ENCODE measurements at places on chromosomes 16 and 17.

DNA sequence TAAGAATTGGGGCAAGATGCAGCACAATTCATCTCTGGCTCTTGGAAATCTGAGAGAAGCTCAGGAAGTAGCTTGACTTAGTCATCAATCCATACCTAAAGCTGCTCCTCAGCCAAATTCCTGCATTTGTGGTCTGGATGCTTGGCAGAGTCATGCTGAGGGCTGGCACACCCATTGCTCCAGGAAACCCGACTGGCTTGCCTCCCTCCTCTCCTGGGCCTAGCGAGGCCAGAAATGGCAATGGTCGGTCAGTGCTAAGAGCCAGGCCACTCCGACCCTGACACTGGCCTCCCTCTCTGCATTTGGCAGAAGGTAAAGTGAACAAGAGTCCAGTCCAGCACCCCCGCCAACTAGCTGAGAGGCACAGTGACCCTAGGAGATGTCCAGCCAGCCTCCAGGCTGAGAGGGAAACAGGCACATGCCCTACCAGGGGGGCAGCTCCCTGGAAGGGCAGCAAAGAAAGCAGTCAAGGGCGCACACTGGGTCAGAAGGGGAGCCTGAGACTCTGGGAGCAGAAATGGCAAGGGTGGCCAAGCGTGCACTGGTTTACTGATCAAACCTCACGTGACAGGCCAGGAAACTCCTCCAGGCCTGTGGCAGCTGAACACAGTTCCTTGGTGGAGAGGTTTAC, 10.0 kb downstream of the POLDIP2 start:
- DNase-seq = no peak

DNA sequence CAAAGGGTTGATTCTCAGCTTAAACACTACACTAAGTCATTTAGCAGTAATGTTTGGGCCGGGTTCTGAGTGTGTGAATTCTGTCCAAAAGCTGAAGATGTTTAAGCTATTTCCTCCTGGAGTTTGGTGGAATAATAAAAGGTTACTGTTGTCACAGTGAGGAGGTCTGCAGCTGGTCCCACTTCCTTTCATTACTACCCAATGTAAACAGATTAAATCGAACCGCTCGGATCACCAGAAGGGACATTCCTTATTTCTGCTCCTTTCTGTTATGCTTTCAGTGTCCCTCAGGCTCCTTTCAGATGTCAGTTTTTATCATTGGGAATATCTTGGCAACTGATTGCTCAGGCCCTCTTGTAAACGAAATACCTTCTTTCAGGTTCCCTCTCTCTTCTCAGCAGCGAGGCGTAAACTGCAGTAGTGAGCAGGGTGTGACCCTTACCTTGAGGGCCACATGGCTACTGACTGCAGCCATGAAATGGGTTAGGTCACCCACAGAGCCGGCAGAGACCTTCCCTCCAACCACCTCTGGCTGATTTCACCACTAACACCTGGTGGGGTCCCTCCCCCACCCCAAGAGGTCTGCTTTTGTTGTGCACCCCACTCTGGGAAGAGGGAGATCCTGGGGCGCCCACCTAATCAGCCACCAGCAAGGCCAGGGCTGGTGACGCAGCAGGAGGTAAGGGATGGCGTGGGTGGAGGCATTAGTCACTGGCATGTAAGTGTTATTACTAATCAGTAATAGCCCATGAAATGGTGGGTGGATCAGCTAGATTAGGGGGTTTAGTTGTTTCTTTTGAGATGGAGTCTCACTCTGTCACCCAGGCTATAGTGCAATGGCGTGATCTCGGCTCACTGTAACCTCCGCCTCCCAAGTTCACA, 117.6 kb downstream of the VPS53 start:
- no peak for DNase-seq

DNA sequence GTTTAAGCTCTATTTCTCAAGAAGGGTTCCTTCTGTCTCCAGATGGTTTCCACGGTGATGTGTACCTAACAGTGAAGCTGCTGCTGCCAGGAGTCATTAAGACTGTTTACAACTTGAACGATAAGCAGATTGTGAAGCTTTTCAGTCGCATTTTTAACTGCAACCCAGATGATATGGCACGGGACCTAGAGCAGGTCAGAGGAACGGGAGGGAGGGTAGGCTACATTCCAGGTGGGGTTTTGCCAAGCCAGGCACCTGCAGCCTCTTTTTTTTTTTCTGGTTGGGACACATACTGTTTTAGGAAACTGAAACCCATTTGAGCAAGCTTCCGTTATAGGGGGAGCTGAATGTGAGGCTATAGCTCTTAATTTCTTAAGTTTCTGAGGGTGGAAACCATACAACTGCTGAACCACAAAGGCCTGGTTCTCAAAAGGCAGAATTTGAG, 10.6 kb downstream of the LIG3 start:
- DNase-seq = no peak

DNA sequence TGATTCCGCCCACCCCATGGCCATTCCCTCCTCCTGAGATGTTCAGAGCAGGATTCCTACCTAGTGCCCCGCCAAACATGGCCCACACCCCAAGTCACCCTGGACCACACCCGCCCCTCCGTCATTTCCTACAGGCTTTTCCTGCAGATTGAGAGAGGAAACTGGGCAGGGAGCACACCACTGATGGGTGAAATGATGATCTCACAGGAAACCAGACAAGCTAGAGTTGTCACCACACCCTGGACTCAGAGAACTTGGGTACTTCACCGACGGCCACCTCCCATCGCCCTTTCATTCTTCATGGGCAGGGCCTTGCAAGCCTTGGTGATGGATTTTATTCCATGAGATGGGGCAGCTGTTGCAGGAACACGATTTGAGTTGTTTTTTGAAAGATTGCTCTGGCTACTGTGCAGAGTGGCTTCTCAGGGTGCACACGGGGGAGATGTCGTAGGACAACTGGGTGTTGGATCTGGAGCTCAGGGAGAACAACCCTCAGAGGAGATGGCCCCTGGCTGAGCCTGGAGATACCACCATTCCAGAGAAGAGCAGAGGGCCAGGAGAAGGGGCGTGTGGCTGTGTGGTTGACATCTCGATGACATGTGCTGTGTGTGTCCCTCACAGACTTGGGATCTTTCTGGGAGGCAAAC, 7.4 kb upstream of the B9D1 start:
- no peak for DNase-seq

DNA sequence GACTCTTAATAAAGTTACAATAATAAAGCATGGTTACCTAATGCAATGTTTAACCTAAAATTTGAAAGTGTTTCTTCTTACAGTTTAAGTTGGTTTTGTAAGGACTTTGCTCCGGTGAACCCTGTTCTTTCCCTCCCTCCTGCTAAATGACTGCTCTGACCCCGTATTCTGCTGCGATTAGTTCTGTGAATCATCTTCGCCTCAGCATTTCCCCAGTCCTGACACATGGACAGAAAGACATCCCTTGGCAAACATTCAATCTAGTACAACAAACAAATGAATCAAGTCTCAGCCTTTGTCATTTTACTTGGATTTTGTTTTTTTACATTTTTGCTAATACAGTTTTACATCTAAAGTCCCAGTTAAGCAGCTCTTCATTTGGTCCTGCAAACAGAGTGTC, 15.4 kb downstream of the KCNJ2 start:
- no peak for DNase-seq

- no peak for DNase-seq
These were observed 13.5 kb upstream of the CBX4 start for GRCh38 chr17:79852748-79853147.

DNA sequence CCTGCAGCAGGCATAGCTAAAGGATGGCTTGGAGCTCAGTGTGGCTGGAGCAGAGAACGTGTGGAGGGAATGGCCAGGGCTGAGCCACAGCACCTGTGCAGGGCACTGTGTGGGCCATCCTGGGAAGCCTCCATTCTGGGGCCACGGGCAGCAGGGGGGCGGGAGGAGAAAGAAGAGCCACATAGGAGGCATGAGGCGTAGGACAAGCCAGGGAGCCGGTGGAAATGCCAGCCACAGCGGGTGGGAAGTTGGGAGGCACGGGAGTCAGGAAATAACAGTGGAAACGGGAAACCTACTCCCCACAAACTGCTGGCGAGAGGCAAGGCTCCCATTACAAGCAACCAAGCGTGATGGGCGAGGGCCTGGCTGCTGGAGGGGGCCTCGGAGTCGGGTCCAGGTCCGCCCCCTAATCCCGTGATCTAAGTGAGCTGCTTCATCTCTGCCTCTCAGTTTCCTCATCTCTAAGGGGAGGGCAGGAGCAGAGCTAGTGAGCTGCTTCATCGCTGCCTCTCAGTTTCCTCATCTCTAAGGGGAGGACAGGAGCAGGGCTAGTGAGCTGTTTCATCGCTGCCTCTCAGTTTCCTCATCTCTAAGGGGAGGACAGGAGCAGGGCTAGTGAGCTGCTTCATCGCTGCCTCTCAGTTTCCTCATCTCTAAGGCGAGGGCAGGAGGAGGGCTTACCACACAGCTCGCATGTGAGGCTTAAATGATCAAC, 104.9 kb downstream of the ADCY9 start:
- no peak for DNase-seq

GRCh38 chr17:59415397-59415796, 83.9 kb downstream of the YPEL2 start:
- DNase-seq = no peak

GRCh38 chr16:12637002-12637401, 166.7 kb downstream of the CPPED1 start:
- no peak for DNase-seq

DNA sequence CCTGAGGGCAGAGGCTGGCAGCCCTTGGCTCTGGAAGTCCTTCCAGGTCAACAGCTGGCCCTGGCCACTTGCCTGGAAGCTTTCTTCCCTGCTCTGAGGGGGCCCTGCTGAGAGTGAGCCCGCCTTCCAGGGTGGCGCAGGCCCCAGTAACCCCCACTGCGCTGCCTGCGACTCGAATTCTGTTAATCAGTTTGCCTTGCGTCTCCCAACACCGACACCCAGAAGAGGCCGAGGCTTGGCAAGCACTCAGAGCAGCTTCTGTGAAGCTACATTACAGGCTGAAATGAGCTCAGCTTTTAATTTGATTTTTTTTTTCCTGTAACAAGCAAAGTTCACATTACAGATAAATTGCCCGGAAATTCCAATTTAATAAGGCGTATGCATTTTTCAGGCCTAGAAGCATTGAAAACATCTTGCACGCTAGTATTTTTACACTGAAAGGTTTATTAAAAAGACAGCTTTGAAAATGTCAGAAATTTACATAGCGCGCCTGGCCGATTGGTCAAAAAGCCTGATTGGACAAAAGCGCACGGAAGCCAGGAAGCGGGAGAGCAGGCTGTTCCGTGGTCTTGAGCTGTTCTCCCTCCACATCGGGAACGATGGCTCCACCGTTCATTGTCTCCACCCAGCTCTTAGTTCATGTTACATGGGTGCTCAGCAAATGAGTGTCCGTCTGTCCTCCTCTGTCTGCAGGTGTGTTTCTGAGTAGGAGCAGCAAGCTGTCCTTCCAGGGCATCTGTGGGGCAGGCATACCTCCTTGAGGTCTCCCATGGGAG, 65.5 kb upstream of the HSBP1 start:
- no peak for DNase-seq

GRCh38 chr16:88116121-88116520, 164.9 kb downstream of the BANP start:
- DNase-seq = no peak

DNA sequence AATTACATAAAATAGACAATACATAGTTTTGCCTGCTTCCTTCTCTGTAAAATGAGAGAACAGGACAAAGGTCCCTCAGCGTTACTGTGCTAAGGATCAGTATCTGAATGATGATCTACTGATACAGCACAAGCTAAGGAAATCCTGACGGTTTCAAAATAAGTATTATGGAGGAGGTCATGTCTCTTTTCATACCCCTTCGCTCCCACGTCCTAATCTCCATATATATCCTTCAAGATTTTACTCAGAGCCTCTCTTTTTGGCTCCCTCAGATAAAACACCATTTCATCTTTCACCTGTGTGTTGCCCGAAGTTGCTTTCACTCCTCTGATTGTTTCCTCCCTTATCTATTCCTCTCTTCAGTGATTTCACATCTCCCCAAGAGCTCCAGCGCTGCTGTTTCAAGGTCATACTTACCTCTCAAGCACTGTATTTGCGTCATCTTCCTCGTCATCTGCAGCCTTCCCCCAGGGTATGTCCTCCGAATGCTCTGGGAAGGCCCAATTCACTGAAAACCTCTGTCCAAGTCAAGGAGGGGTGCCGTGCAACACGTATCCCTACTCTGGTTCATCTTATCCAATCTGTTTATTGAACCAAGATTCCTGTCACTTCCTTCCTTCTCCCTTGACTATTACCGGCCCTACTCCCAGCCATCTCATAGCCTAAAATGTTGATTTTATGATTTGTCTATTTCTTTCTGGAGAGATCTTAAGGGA, 1.2 kb upstream of the BLTP2 start:
- no peak for DNase-seq

- DNase-seq = no peak
These were observed 33.1 kb downstream of the LMF1 start for GRCh38 chr16:937723-938122.

DNA sequence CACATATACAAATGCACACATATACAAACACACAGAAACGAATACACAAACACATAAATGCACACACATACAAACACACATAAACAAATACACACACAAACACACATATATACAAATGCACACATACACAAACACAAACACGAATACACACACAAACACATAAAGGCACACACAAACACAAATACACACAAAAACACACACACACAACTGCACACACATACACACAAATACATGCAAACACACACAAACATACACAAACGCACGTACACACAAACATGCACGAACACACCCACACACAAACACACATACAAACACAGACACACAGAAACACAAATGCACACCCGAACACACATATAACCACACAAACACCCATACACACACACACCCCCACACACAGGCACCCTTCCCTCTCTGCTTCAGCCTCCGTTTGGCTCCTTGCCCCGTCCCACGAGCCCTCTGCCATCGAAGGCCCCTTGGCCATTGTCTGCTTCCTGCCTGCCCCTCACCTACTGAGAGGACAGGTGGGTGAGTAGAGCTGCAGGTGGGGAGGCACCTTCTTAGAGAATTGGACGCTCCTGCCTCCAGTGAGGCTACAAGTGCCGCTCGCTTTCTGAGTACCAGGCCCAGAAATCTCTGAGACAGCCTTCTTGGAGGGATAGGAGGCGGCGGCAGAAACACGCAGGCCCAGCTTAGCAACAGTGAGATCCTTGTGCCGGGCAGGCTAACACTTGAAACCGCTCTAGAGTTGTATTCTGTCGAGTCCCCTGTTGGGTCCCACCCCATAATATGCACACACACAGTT, 331.2 kb downstream of the FOXL1 start:
- DNase-seq = no peak

- no peak for DNase-seq
These were observed 15.3 kb upstream of the HEXD start for GRCh38 chr17:82402865-82403264.

Measured in C1 segment of cervical spinal cord (tissue), 14 donors.